ENCODE measurements at places on chromosomes 5 and 9.

- no peak for DNase-seq
Observed at GRCh38 chr5:73652391-73652790, 26.4 kb downstream of the ARHGEF28 start.

DNA sequence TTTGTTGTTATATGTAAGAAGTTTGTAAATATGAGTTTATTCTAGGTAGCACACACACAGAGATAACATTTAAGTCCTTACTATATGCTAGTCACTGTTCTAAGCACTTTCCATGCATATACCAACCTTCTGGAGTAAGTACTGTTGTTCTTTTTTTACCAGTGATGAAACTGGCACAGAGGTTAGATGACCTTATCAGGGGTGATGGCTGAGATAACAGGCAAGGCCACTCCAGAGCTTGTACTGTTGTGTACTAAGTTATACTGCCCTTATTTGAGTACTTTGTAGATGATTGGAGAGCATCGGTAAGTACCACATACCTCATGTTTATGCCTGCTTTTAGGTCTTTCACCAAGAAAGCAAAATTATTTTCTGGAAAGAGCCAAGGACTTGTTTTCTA, 6.2 kb downstream of the POLR1E start:
- DNase-seq, result no peak

- DNase-seq, result no peak
Observed at GRCh38 chr5:169424670-169425378, 123.9 kb upstream of the SLIT3 start.

DNA sequence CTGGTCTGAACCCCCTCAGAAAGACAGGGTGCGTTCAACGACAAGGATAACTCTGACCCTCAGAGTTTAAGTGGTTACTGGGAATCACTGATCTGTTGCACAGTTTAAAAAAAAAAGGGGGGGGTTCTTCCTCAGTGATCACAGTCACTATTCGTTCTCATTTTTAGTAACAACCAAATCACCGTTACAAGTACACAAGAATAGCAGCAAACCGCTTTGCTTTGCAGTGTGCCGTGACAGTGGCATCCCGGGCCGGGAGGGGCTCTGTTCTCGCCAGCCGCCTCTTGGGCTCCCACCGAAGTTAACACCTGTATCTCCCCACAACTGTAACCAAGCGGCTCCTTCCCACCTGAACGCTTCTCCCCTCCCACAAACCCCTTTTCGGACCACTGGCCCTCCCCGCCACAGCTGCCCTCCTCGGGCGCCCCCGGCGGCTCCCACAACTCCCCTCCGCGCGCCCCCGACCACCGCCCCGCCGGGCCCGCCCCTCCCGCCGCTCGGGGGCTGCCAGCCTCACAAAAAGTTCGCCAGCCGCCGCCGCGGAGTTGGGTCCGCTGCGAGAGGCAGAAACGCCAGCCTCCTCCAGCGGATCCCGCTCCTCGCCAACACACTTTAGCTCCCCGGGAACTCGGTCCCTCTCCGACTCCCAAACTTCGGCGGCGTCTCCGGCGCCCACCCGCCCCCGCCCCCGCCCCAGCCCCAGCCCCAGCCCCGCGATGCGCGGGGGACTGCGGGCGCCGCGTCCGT, 1.2 kb downstream of the SSBP2 start:
- peak; percentile 20 for DNase-seq

- no peak for DNase-seq
Observed at GRCh38 chr9:128580731-128581130, 28.3 kb downstream of the SPTAN1 start.

DNA sequence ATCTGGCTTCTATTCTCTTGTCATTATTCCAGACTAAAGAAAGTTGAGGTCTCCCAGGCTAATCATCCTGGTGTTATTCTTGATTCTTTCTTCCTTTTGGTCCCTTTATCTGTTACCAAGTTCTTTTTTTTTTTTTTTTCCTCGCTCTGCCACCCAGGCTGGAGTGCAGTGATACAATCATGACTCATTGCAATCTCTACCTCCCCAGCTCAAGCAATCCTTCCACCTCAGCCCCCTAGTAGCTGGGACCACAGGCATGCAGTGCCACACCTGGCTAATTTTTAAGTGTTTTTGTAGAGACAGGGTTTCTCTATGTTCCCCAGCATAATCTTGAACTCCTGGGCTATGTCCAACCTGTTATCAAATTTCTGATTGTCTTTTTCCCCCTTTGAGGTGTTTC, 126.6 kb upstream of the DHFR start:
- no peak for DNase-seq

DNA sequence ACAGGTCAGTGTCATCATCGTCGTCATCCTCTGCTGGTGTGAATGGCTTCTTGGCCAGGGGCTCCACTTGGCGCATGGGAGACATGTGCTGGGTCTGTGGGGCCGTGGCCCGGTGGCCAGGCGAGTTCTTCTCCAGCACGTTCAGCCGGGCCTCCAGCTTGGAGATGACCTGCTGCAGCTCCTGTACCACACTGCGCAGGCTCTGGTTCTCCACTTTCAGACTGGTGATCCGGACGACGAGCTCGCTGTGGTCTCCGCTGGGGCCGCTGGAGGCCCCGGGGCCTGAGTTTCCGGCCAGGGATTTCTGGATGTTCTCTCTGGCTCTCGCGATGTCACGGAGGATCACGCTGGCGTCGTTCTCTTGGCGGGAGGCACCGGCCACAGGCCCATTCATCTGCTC, 40.6 kb downstream of the ZNF484 start:
- no peak for DNase-seq

DNA sequence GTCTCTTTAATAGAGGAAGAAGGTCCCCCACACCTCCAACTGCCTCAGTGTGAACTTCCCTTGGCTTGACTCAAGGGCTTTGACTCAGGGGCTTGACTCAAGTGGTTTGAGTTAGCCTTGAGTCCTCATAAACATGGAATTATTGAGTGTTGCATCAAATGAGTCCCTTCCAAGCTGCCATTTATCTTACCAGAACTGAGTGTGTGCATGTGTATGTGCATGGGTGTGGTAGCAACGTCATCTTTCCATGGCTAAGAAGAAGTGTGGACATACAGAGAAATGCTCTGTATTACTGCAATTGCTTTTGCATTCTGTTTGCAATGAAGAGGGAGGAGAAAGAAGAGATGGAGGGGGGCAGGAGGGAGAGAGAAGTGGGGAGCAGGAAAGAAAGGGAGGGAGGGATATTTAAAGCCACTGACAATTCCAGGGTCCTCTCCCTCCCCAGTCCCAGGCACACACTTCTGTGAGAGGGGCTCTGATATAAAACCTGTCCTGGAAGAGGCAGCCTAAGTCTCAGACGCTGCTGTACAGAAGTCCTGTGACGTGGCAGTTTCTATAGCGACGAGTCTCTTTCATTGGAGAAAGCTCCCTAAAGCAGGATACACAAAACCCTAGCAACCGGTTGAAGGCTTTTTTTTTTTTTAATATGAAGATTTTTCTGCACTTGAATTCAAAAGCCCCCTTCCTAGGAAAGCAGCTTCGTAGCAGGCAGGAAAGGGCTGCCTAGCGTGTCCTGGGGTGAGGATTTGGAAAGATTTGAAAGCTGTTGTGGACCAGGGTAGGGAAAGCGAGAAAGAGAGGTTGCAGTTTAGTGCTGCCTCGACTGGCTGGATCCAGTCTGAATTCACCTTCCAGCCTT, 93.3 kb upstream of the MAP1B start:
- no peak for DNase-seq

DNA sequence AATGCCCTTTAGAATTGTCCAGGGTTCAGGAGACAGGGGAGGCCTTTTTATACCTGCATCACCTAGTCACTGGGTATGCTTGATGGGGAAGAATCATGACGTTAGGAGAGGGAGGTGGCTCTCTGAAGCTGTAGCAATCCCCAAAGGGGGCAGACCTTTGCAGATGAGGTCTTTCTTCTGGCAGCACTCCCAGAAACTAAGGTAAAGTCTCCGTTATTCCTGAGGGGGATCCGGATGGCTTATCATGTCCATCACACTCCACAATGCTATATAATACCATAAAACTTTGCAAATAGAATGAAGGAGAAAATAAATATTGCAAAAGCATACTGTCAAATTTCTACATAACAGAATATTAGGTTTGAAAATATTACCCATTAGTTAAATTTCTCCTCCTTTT, 21.5 kb upstream of the CAST start:
- DNase-seq, result no peak

- DNase-seq, result no peak
Observed at GRCh38 chr5:62603934-62604333, 25.3 kb downstream of the LRRC70 start.

DNA sequence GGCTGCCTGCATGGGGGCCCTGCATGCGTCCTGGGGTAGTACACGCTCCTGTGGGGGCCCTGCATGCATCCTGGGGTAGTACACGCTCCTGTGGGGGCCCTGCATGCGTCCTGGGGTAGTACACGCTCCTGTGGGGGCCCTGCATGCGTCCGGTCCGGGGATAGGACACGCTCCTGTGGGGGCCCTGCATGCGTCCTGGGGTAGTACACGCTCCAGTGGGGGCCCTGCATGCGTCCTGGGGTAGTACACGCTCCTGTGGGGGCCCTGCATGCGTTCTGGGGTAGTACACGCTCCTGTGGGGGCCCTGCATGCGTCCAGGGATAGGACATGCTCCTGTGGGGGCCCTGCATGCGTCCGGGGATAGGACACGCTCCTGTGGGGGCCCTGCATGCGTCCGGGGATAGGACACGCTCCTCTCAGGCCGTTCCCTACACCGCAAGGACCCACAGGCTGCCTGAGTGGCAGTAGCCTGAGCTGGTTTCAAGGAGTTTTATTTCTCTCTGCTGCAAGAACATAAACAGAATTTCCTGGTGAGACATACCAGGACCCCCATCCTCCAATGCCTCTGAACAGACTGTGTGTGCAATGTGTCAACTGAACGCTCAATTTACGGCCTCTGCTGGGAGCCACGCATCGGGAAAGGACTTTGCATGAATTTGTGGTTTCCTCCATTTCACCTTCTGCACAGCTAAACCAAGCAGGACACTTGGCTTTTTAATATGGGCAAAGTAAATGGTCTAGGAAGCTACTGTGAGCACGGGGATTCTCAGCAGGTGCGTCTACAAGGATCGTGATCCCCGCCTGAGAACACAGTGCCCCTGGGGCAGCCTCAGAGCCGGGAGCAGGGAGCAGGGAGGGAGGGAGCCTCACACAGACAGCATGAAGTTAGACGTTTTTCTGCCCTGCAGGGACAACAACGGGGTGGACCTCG, 48.9 kb upstream of the CLPTM1L start:
- DNase-seq, result no peak
